Activated naive CD4-positive, alpha-beta T cell treated with anti-CD3 and anti-CD28 coated beads for 36 hours (primary cell): ENCODE measurements at places on chromosomes 3 and 15.
A peak's percentile ranks its signal among the peaks of the same experiment; 100 is the strongest.

DNA sequence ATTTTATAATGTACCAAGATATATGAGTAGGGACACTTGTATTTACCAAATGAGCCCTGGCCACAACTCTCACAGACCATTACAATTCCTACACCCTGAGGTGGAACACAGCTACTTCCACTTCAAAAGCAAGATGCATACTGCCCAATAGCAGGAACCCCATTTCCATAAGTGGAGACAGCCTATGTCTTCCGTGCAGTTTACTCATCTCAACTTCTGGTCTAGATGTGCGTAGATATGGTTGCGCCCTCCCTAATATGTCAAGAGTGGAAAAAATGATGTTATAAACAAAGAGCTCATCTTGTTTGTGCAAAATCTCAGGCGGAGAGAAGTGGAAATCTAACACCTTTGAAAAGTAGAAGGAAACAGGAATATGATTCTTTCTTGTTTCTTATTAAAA lies 44.6 kb downstream of the RAB27A start:
- H3K27ac ChIP-seq = peak overlapping the region; percentile 46
- H3K4me1 ChIP-seq = peaks cover 61% of the 10 kb centered on the region
- no peaks in the 10 kb centered on the region for H3K27me3 ChIP-seq
- DNase-seq = no peak
- peaks cover 19% of the 10 kb centered on the region for H3K36me3 ChIP-seq
- H3K4me3 ChIP-seq = no peak overlapping the region

DNA sequence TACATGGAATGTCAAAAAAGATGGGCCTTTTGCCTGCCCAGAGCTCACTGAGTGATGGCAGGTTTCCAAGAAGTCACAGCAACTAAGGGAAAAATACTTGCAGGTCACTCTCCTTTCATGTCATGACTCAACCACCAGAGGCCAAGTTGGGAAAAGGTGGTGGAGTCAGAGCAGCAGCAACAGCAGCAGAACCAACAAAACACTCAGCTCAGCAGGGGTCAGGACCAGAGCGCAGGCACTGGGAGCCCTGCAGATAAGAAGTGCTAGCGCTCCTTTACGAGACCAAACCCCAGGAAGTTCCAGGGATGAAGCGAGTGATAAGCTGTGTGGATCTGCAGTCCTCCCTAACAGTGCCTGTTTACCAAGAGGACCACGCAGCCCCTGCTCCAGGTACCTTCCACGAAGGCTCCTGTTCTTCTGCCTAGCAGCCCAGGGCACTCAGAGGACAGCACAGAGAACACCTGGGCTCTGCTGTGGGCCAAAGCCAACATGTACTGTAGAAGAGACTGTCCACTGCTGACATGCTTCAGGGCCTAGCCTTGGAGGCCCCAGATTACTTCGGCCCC lies 26.0 kb downstream of the POC1A start:
- peaks cover 3% of the 10 kb centered on the region for H3K4me1 ChIP-seq
- peaks cover 7% of the 10 kb centered on the region for H3K36me3 ChIP-seq
- no peaks in the 10 kb centered on the region for H3K27me3 ChIP-seq
- no peak overlapping the region for H3K27ac ChIP-seq
- H3K4me3 ChIP-seq = no peak overlapping the region

GRCh38 chr3:81910244-81910852 lies 148.9 kb upstream of the GBE1 start:
- H3K27ac ChIP-seq = no peak overlapping the region
- DNase-seq = peak; percentile 7
- H3K4me1 ChIP-seq = no peaks in the 10 kb centered on the region

DNA sequence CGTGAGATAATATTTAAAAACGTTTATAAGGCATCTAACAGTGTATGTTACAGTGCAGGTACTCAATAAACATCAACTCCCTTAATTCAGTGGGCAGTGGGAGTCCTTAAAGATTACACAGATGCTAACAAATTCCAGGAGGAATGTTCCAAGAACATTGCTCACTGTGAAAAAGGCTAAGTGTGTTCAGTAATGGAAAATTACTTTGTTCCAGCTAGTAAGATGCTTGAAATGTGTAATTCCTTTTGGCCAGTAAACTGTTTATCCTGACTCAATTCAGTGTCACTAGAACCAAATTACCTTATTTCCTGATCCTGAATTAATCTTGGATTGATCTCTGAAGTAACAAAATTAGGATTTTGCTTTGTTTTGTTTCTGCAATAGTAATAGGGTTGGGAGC lies 54.2 kb upstream of the SEMA6D start:
- no peak overlapping the region for H3K27ac ChIP-seq
- DNase-seq = no peak
- H3K36me3 ChIP-seq = no peaks in the 10 kb centered on the region
- H3K4me1 ChIP-seq = no peaks in the 10 kb centered on the region
- H3K4me3 ChIP-seq = no peak overlapping the region
- H3K27me3 ChIP-seq = no peaks in the 10 kb centered on the region

- DNase-seq = no peak
- H3K27ac ChIP-seq = no peak overlapping the region
- H3K36me3 ChIP-seq = no peaks in the 10 kb centered on the region
Observed at GRCh38 chr3:96175500-96175899, 638.9 kb upstream of the EPHA6 start.

GRCh38 chr15:73840771-73841170 lies 32.6 kb upstream of the TBC1D21 start:
- no peak overlapping the region for H3K4me3 ChIP-seq
- H3K27me3 ChIP-seq = peaks cover 20% of the 10 kb centered on the region
- no peaks in the 10 kb centered on the region for H3K36me3 ChIP-seq
- no peaks in the 10 kb centered on the region for H3K4me1 ChIP-seq
- DNase-seq = no peak
